HT1080 (cell line): ENCODE measurements at places on chromosomes 4 and X.

- DNase-seq = no peak
Observed at GRCh38 chr4:31125061-31125460, 404.9 kb downstream of the PCDH7 start.

- no peak for DNase-seq
Observed at GRCh38 chr4:71697031-71697430, 86.8 kb downstream of the GC start.

DNA sequence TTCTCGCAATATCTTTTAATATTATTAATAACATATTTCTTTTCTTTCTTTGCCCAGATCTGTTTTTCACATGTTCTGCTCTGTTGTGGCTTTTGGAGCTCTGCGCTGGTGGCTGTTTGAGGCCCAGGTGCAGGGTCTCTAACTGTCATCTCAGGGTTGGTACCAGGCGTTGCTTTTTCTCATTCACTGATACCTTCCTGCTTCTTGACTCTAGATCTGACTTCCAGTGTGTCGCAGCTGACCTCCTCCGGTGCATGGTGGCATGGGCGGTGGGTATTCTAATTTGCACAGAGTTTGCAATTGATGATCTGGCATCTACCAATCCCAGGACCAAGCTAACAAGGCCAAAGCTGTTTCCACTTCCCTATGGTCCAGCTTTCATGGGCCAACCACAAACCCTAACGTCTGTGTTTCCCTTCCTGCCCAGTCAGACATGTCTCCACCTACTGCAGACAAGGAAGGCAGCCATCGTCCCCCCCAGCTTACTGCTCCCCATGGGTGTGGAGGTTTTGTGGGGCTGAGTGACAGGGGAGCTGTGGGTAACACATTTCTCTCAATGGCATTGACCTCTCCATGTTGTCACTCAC is 25.2 kb downstream of the LETM1 start:
- DNase-seq = no peak

GRCh38 chr4:47287735-47288134 is 175.8 kb downstream of the COMMD8 start:
- DNase-seq = peak; percentile 81

GRCh38 chrX:74242050-74242449 is 61.9 kb upstream of the ZCCHC13 start:
- peak; percentile 44 for DNase-seq

- DNase-seq = no peak
Observed at GRCh38 chr4:154032914-154033313, 244.0 kb upstream of the SFRP2 start.

- DNase-seq = peak; percentile 0
Observed at GRCh38 chrX:54043541-54044125, 640 bp downstream of the PHF8 start.

DNA sequence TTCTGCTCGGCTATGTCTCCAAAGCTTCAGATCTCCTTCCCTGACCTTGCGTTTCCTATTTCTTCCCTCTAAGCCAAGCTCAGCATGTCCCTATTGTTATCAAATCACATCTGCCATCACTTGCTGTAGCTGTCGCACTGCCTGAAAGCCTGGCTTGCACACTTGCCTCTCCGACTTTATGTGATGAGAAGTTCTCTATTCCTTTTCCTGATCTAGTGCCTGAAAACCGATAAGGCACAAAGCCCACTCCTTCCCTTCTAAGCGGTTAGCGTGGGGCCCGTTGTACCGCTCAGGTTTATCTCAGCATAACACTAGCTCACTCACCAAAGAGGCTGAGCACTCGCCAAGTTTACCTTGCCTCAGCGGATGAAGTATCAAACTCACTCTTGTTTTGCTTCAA is 816 bp downstream of the NMU start:
- no peak for DNase-seq

- DNase-seq = peak; percentile 68
Observed at GRCh38 chr4:54152846-54153600, 53.1 kb downstream of the GSX2 start.

DNA sequence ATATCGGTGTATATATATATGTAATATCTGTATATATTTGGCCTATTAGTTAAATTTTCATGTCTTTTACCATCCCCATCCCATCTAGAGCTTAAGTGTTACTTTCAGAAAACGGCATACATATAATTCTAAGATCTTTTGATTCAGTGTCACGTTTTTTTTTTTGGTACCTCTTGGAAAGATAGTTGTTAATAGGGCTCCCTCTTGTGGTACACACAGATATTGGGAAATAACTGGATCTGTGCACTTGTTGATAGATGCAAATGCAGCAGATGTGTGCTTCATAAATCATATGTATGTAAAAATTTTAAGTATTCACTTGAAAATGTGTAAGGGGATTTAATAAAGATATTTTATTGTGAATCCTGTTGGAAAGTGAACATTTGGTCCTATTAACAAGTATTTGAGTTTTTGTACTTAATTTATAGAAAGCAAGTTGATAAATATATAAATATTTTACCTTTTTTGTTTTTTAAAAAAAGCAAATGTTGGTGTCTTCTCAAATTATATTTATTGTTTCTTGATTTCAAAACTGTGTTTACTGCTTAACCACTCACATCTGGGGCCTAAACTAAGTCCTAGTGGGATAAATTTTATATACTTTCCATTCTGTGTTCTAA is 74.7 kb downstream of the PAQR3 start:
- peak; percentile 73 for DNase-seq
